Left colon (tissue), 2 donors: ENCODE measurements at places on chromosomes 16 and 17.

GRCh38 chr17:41185001-41185400 is 290 bp upstream of the KRTAP4-1 start:
- DNase-seq = no peak

- DNase-seq = no peak
Measured at GRCh38 chr16:54030451-54030850, 256.1 kb downstream of the IRX3 start.

DNA sequence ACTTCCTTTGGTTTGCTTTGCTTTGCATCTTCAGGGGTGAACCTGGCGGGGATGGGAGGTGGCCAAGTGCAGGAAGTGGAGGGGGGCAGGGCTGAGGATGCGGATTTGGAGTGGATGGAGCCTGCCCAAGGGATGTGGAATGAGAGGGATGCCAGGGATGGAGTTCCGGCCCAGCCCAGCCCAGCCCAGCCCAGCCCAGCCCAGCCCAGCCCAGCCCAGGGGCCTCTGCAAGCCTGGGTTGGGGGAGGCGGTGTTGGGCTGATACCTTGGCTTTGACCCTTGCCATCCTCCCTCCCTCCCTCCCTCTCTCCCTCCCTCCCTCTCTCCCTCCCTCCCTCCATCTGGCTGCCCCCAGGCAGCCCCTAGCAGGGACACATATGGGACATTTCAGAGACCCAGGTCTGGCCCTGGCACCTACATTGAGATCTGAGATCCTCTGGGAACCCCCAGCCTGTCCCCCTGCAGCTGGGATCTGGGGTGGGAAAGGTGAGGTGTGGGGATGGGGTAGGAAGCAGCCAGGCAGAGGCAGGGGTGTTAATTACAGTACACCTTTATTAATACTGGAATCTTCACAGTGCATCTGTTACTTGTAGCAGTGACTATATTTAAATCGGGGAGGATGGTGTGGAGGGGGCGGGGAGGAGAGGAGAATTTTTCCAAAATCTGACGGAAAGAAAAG is 14.5 kb downstream of the IL34 start:
- DNase-seq = no peak

- no peak for DNase-seq
Measured at GRCh38 chr17:76080768-76081287, 1.8 kb downstream of the ZACN start.

DNA sequence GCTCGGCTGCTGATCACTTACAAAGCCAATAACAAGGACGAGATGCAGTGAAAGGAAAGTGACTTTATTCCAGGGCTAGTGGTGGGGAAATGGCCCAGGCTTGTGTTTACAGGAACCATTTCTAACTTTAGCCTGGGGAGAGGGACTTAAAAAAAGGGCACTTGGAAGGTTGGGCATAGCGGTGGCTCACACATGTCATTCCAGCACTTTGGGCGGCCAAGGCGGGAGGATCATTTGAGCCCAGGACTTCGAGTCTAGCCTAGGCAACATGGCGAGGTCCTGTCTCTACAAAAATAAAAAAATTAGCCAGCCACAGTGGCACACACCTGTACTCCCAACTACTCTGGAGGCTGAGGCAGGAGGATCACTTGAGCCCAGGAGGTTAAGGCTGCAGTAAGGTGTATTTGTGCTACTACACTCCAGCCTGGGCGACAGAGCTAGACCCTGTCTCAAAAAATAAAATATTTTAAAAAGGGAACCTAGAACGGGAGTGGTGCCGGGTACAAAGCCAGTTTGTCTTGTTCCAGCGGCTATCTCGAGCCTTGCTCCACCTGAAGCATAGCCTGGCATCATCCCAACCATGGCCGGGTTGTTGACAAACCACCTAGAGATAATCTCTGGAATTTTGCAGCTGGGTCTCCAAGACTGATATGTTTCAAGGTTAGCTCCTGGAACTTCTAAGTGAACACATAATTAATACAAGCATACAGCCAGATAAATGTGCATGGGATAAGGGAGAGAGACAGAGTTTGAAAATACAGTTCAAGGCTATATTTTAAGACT is 5.7 kb upstream of the TVP23A start:
- no peak for DNase-seq

DNA sequence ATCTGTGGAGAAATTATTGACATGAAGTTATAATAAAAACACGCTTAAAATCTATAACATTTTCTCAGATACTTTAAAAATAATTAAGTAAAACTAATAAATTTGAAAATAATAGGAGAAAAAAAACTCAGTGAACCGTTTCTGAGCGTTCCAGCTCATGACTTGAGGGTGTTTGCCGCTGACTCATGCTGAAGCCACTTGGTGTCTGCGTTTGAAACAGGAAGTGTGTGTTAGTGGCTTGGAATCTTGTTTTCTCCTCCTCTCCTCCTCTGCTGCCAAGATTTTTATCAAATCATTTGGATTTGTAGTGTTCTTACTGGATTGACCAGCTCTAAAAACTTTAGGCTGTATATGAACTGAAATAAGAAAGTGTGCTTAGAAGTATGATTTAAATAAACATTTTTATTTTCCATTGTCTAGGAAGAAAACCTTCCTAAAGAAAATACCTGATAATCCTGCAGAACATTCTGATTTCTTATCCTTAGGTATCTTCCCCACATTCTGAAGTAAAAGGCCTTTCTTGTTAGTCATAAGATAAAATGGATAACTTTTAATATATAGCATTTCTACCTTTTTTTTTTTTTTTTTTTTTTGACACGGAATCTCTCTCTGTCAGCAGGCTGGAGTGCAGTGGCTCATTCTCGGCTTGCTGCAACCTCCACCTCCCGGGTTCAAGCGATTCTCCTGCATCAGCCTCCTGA is 30.8 kb downstream of the USP10 start:
- peak; percentile 61 for DNase-seq

- no peak for DNase-seq
Measured at GRCh38 chr17:9266697-9267117, 245.4 kb downstream of the NTN1 start.

GRCh38 chr17:75646638-75646992 is 13.4 kb downstream of the SMIM5 start:
- no peak for DNase-seq

GRCh38 chr17:39174920-39175694 is 9.1 kb upstream of the ARL5C start:
- peak; percentile 88 for DNase-seq

DNA sequence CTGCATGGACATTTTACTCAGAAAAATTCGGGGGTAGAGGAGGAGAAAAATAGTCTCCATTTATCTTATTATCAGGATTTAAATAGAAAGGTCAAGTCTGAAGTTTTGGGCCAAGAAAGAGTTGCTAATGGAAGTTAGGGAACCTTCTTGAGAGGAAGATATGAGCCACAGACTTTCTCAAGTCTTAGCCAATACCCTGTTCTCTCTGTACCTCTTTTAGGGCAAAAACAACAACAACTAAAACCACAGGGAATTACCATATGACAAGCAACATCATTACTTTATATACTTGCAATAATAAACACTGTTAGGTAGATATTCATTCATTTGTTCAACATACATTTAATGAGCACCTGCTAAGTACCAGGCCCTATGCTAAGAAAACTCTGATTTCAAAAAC is 282.2 kb upstream of the CDH5 start:
- DNase-seq = no peak

DNA sequence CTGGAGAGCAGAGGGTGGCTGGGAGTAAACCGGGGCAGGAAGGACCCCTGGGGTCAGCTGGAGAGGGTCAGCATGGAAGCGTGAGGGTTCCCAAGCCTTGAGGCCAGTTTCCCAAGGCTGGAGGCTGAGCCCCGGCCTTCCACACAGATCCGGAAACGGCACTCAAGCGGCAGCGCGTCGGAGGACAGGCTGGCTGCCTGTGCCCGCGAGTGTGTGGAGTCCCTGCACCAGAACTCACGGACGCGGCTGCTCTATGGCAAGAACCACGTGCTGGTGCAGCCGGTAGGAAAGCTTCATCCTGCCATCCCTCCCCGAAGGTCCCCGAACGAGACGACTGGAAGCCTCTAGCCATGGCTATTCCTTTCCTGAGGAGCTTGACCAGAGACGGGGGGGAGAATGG is 26.0 kb downstream of the SGSM2 start:
- DNase-seq = no peak

GRCh38 chr17:7852919-7853690 is 1.8 kb upstream of the TMEM88 start:
- DNase-seq = peak; percentile 19

GRCh38 chr16:14499110-14499509 is 130.9 kb downstream of the PARN start:
- no peak for DNase-seq

GRCh38 chr16:12142157-12142556 is 165.6 kb downstream of the SNX29 start:
- no peak for DNase-seq

DNA sequence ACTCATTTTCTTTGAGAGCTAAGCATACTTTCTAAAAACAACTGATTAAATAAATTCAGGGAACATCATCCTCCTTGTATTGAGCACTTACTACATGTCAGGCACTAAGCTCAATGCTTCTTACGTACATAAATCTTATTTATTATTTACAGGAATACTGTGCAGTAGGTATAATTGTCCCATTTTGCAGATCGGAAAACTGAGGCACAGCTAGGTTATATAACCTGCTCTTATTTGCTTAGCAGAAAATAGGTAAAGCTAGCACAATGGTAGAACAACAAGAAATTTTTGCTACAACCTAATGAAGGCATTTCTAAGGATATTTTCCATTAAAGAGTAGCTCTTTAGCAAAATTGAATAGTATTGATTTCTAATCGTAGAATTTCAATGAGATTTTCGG is 168.7 kb upstream of the KCNJ16 start:
- no peak for DNase-seq

- no peak for DNase-seq
Measured at GRCh38 chr17:39596543-39597267, 11.0 kb downstream of the NEUROD2 start.

DNA sequence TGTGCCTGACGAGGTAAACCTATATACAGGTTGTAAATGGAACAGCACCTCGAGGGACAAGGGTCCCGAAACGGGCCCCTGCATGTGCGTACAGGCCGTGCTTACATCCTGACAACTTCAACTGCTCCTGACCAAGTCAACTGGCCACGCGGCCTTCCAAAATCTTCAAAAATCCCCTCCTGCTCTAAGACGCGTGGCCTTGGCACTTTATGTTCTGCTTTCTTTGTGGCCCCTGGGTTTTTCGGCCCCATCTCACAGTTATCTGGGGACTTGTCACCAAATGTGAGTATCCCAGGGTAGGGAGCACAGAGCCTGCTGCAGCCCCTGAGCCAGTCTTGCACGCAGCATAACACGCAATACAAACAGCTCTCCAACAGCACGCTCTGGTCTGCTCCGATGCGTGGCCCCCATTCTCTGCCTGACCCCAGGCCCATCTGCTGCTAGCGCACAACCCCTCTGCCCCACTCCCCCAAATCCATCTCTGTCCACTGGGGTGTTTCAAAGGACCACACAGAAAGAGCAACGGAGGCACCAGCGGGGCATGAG is 659 bp downstream of the RPH3AL start:
- no peak for DNase-seq

GRCh38 chr16:22898874-22899348 is 84.9 kb downstream of the HS3ST2 start:
- DNase-seq = peak; percentile 78

DNA sequence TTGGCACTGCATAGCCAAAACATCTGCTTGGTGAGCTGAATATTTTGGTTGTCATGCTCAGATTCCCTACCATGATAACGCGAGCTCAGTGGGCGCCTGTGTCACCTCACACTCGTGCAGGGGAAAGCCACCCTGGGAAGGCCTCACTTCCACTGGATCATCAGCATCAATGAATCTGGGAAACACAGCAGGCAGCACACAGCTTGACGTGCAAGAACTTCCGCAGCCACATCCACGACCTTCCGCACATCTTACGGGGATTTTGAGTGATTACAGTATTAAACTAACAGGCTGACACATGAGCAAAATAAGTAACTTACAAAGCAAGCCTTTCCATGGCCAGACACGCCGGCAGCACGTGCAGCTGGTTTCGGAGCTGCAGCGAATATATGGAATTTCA is 54.7 kb upstream of the FOXF1 start:
- no peak for DNase-seq

GRCh38 chr16:72162105-72162692 is 9.8 kb downstream of the PMFBP1 start:
- DNase-seq = no peak

- no peak for DNase-seq
Measured at GRCh38 chr17:35725802-35726126, 5.7 kb upstream of the RASL10B start.

- no peak for DNase-seq
Measured at GRCh38 chr16:84667600-84668309, 19.4 kb downstream of the KLHL36 start.

GRCh38 chr17:49955157-49955556 is 13.8 kb upstream of the DLX4 start:
- no peak for DNase-seq

DNA sequence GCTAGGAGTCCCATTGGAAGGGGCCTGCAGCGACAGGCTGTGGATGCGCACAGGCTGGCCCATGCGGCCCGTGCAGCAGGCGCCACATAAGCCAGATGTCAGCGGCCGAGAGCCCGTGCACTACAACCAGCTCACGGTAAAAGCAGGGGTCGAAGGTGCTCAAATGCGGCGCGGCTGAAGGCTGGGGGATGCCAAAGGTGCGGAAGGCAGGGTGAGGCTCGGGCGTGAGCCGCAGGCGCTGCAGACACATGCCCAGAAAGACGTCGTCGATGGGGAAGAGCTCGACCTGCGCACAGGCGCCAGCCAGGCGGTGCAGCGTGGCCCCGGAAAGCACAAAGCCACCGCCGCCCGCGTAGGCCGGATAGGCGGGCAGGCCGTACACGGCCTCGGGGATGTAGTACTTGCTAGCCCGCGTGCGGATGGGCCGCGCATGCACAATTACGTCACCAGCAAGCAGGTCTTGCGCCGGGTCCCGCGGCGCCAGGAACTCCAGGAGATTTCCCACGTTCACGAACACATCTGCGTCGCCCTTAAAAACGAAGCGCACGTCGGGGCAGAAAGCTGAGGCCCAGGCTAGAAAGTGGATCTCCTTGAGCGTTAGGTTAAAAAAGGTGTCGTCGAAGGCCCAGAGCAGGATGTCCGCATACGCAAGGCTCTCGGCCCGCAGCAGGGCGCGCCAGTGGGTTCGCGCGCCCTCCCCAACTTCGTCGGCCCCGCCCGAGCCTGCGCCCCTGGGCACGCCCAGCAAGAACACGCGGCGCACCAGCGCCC is 1.3 kb downstream of the B3GNT9 start:
- no peak for DNase-seq

DNA sequence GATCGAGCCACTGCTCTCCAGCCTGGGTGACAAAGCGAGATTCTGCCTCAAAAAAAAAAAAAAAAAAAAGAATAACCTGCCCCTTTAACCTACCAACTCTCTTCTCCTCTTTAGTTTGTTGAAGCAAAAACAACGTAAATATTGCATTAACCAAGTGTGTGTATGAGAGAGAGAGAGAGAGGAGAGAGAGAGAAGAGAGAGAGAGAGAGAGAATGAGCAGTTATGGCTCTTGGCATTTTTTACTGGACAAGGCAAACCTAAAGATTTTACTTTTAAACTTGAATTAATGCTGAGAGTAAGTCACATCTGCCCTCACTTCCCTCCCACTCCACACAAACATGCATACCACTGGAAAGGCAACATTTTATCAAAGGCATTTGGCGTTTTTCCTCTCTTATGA is 3.0 kb upstream of the SLFN5 start:
- no peak for DNase-seq

- peak; percentile 79 for DNase-seq
Measured at GRCh38 chr17:61488878-61489718, 36.9 kb downstream of the TBX4 start.

- no peak for DNase-seq
Measured at GRCh38 chr17:67335245-67335835, 31.0 kb downstream of the PSMD12 start.

GRCh38 chr16:48310908-48311641 is 63.7 kb upstream of the ABCC11 start:
- DNase-seq = no peak

GRCh38 chr17:29722411-29723198 is 99.9 kb upstream of the CORO6 start:
- DNase-seq = peak; percentile 61
